ENCODE measurements at places on chromosomes 4 and X. TPM values are rescaled to one million over a fixed set of nuclear protein-coding genes. Genes with fewer than 3 reads are reported as not detected.

Gene ZBTB33
- 31.6 TPM for total RNA-seq

Gene TLR7
- total RNA-seq = not detected

Gene ZNF711
- total RNA-seq = 4.7 TPM

Gene ZDHHC15
- total RNA-seq = 0.16 TPM

GRCh38 chr4:108327642-108328382 is 159.1 kb upstream of the LEF1 start:
- H3K4me3 ChIP-seq = no peak overlapping the region
- H3K36me3 ChIP-seq = no peaks in the 10 kb centered on the region
- no peak overlapping the region for H3K27ac ChIP-seq
- peaks cover 4% of the 10 kb centered on the region for H3K4me1 ChIP-seq
- H3K27me3 ChIP-seq = no peaks in the 10 kb centered on the region

- DNase-seq = no peak
- no peaks in the 10 kb centered on the region for H3K36me3 ChIP-seq
- H3K4me1 ChIP-seq = no peaks in the 10 kb centered on the region
- H3K4me3 ChIP-seq = no peak overlapping the region
These were observed 107.0 kb upstream of the TLL1 start for GRCh38 chr4:165766018-165766417.

GRCh38 chrX:53318766-53319353 is 37.5 kb upstream of the IQSEC2 start:
- H3K27ac ChIP-seq = no peak overlapping the region
- DNase-seq = no peak
- no peaks in the 10 kb centered on the region for H3K36me3 ChIP-seq
- peaks cover 31% of the 10 kb centered on the region for H3K4me1 ChIP-seq
- no peak overlapping the region for H3K4me3 ChIP-seq
- H3K27me3 ChIP-seq = peaks cover 59% of the 10 kb centered on the region

DNA sequence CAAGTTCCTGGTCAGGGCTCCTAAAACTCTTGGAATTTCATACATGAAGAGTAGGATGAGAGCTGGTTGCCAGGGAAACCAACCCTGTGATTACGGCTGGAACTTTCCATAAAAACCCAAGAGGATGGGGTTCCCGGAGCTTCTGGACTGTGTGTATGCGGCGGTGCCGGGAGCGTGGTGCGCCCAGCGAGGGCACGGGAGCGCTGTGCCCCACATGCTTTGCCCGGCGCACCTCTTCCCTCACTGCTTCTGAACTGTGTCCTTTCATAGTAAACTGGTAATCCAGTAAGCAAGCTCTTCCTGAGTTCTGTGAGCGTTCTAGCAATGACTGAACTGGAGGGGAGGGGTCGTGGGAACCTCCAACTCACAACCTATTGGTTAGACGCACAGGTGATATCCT is 152.6 kb downstream of the AFAP1 start:
- H3K27ac ChIP-seq = no peak overlapping the region
- H3K27me3 ChIP-seq = no peaks in the 10 kb centered on the region
- DNase-seq = no peak
- H3K36me3 ChIP-seq = peaks cover 6% of the 10 kb centered on the region
- peaks cover 2% of the 10 kb centered on the region for H3K4me1 ChIP-seq

DNA sequence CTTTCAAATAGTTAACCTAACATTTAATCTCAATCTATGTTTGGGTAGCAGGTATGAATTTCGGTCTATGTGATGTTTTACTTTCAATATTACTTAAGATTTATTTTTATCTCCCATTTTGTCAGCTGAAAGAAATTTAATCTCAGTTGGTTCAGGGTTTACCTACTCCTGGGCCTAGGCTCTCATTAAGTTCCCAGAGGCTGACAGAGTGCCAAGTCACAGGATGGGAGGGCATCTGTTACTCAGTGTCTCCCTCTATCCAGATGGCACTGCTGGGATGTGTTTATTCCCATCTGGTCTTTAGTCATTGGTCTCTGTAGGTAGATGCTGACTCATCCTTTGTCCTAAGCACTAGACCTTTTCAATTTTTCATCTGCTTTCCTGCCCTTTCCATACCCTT is 129.4 kb upstream of the ARSJ start:
- H3K36me3 ChIP-seq = no peaks in the 10 kb centered on the region
- no peak overlapping the region for H3K4me3 ChIP-seq
- H3K4me1 ChIP-seq = no peaks in the 10 kb centered on the region
- no peak overlapping the region for H3K27ac ChIP-seq
- no peak for DNase-seq
- H3K27me3 ChIP-seq = no peaks in the 10 kb centered on the region

DNA sequence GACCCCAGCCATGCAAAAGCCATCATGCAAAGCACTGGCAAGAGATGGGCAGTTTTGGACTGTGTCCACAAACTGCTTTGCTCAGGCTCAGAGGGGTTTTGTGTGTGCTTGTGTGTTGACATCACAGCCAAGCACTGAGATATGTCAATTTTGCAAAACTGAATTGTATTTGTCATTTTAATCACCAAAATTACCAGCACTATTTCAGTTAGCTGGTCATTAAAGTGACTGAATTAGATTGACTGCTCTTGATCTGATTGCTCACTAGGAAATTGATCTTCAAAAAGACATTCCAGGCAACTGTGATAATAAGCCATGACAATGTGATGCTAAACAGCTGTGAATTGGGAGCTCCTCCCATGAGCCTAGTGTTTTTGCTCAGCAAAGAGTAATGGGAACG is 337.3 kb upstream of the GNPDA2 start:
- H3K36me3 ChIP-seq = no peaks in the 10 kb centered on the region
- no peaks in the 10 kb centered on the region for H3K27me3 ChIP-seq
- no peak overlapping the region for H3K4me3 ChIP-seq

DNA sequence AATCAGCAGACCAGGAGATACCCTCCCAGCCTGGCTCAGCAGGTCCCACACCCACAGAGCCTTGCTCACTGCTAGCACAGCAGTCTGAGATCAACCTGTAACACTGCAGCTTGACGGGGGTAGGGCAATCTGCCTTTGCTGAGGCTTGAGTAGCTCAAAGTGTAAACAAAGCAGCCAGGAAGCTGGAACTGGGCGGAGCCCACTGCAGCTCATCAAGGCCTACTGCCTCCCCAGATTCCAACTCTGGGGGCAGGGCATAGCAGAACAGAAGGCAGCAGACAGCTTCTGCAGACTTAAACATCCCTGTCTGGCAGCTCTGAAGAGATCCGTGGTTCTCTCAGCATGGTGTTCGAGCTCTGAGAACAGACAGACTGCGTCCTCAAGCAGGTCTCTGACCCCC is 15.1 kb upstream of the GABRA2 start:
- H3K4me3 ChIP-seq = no peak overlapping the region
- no peaks in the 10 kb centered on the region for H3K27me3 ChIP-seq
- H3K36me3 ChIP-seq = no peaks in the 10 kb centered on the region
- no peak for DNase-seq
- H3K4me1 ChIP-seq = no peaks in the 10 kb centered on the region
